Mesenteric fat pad (tissue), 1 donor: ENCODE measurements at places on chromosomes 3 and 15.

- DNase-seq, result no peak
Measured at GRCh38 chr3:115800489-115801075, 177.3 kb downstream of the GAP43 start.

- no peak for DNase-seq
Measured at GRCh38 chr3:129855832-129856419, 37.6 kb downstream of the TMCC1 start.

DNA sequence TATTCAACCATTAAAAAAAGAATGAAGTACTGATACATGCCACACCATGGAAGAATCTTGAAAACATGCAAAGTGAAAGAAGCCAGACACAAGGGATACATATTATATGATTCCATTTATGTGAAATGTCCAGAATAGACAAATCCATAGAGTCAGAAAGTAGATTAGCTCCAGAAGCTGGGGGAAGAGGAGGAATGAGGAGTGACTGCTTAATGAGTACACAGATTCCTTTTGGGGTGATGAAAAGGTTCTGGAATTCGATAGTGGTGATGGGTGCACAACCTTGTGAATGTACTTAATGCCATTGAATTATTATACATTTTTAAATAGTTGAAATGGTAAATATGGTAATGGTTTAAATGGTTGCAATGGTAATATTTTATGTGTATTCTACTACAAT lies 90.6 kb upstream of the SPATA12 start:
- DNase-seq, result no peak

- DNase-seq, result no peak
Measured at GRCh38 chr15:66292571-66293418, 573 bp upstream of the DIS3L start.

DNA sequence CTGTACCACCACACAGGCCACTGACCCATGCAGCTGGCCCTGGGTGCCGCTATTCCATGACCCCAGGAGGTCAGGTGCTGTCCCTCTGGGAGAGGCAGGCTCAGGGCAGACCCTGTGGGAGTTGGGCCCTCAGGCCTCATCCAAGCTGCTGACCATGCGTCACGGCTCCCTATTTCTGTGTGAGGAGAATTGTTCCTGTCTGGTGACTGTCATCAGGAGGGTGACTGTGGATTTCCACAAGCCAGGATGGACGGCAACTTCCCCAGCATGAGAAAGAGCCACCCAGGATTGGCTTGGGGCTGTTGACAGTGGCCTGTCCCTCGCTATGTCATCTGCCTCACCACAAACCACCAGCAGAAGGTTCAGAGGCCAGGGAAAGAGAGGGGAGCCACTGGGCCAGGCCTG lies 41.4 kb downstream of the ZDHHC19 start:
- DNase-seq, result no peak

GRCh38 chr3:160747422-160747821 lies 8.6 kb upstream of the PPM1L start:
- DNase-seq, result no peak

- DNase-seq, result no peak
Measured at GRCh38 chr15:42984493-42985034, 64.0 kb upstream of the TTBK2 start.

GRCh38 chr3:138197058-138197457 lies 10.0 kb downstream of the ARMC8 start:
- DNase-seq, result no peak

DNA sequence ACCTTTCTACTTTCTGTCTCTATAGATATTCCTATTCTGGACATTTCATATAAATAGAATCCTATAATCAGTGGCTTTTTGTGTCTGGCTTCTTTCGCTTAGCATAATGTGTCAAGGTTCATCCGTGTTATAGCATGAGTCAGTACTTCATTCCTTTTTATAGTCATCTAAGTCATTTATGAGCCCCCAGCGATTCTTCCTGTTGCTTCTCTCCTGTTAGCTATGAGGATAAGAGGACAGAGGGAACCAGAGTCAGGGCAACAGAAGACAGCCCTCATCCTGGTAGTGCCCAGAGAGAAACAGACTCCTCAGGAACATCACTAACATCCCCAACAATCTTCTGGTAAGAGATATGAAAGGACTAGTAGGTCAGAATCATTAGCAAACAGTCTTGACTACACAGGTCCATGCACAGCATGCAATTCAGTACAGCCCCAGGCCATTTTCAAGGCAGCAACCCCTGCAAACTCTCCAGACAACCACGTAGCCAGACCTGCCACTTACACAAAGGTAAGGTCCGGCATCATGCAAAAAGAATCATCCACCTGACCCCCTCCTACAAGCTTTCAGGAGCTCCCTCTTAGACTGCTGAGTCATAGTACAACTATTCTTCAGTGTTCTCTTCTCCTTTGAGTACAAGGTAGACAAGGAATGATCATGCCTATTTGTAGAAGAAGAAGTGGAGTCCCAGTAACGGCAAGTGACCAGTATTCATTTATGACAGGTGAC lies 91.5 kb downstream of the MYLK start:
- DNase-seq, result no peak

GRCh38 chr15:73620078-73620477 lies 13.1 kb downstream of the NPTN start:
- no peak for DNase-seq

GRCh38 chr3:171181907-171182690 lies 155.6 kb upstream of the SLC2A2 start:
- DNase-seq, result no peak

DNA sequence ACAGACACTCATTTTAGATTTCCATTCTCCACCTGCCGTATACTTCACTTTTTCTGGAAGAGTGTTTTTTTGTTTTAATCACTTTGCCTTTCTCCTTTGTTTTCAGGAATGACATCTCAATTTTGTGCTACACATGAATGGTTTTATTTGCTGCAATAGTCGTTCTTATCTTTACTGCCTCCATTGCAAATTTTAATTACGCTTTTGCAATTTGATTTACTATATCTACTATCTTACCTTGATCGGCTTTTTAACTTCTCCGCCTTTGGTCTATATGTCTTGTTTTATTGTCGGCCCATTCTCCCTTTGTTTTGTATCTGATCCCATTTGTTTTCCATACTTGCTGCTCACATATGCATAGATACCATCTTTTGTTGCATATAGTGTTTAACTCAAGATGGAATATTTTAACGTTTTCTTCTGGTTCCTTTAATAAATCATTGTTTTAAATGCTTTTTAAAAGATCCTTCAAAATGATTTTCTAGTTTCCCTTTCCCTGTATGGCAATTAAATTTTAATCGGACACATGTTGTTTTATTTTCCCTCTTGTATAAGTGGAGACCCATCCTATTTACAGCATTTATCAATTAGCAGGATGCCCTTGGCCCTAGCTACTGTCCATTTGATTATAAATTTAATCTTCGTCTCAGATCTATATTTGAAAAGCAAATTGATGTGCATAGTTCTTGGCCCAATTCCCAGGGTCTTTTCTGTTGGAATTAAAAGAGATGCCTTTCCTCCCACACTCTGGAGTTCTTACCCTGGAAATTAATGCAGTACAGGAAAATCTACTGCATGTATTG lies 97.2 kb upstream of the CNTN4 start:
- DNase-seq, result no peak

DNA sequence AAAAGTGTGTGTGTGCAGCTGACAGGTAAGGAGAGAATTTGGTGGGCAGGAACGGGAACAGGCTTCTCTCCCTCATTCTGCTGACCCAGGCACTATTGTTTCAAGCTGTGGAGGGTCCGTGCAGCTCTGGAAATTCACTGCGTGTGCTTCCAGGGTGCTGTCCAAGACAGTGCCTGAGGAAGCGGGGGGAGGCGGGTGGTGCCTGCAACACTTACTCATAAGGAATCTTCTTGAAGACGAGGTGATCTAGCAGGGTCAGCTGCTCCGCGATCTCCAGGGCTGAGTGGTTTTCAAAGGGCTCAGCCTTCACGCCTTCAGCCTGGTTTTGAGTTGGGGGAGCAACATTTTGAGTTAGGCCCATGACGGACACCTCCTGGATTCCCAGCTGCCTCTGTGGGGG lies 46.6 kb upstream of the CTSH start:
- no peak for DNase-seq

GRCh38 chr15:77021803-77022381 lies 27.0 kb downstream of the PSTPIP1 start:
- no peak for DNase-seq

GRCh38 chr3:52891615-52892081 lies 5.7 kb downstream of the STIMATE start:
- DNase-seq, result no peak

DNA sequence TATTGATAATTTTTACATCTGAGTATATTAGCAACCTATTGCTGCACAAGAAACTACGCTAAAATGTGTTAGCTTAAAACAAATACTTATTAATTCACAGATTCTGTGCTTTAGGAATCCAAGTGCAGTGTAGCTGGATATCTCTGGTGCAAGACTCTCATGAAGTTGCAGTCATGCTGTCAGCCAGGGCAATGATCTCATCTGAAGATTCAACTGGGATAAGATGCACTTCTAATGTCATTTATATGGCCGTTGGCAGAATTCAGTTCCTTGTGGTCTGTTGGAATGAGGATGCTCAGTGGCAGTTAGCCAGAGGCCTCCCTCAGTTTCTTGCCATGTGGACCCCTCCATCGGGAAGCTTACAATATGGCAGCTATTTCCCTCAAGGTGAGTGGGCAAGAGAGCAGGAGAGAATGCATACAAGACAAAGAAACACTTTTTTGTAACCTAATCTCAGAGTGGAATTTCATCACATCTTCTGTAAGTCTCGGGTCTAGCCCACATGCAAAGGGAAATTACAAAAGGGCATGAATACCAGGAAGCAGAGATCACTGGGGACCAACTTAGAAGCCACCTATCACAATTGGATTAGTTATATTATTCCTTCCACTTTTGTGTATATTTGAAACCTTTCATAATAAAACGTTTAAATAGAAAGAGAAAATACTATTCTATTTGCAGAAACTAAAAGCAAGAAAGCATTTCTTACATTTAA lies 61.6 kb downstream of the DPH6 start:
- DNase-seq, result no peak

DNA sequence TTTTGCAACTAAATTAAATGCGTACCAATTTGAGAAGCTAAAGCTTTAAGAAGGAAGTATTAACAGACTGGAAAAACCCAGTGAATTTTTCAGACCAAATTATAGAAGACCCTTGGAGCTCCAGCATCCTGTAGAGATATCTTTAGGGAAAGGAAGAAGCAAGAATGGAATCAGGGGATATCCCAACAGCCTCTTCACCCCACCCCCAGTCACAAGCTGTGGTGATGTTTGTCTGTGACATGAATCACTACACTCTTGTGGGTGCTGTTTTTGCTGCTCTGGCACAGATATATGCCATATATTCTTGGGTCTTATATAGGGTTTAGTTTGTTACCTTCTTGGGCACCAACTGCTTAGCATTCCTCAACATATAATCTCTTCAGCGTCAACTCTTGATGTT lies 78.5 kb upstream of the BCL6 start:
- no peak for DNase-seq

GRCh38 chr15:88701561-88702095 lies 62.8 kb downstream of the ISG20 start:
- peak; percentile 43 for DNase-seq

- no peak for DNase-seq
Measured at GRCh38 chr3:159879146-159879545, 109.5 kb upstream of the IL12A start.

DNA sequence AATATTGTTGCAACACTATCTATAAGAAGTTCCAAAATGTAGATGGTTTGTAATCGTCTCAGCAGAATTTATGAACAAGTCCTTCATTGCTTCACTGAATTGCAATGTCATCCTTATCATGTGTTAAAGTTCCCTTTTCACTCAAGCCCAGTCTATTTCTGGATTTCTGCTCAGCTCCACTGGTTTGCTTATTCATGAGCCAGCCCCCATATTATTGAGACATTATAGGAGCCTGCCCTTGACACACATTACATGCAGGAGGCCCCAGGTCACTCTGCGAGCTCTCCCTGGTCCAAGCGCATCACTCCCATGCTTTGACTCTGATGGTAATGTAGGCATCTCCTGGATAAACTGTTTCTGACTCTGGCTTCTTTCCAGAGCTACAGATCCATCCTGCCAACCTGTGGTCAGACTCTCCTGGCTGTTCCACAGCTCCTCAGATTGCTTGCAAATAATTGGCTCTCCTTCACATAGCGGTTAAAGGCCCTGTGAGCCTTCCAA lies 56.9 kb downstream of the ABTB1 start:
- no peak for DNase-seq

DNA sequence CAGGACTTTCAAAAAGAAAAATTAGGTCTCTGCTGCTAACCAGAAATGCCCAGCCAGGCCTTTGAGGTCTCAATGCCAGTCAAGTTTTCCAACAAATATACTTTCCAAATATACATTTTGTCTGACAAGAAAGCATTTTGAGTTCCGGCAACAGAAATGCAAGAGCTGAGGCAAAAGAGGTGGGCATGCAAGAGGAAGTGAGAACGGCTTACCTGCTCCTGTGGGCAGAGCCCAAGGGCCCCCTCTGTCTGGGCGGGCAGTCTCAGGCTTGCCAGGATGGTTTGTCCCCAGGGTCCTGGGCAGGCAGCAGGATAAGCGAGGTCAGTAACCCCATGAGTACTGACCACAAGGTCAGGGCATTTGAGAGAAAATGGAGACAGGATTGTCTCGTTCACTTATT lies 136.1 kb upstream of the TOPAZ1 start:
- no peak for DNase-seq

DNA sequence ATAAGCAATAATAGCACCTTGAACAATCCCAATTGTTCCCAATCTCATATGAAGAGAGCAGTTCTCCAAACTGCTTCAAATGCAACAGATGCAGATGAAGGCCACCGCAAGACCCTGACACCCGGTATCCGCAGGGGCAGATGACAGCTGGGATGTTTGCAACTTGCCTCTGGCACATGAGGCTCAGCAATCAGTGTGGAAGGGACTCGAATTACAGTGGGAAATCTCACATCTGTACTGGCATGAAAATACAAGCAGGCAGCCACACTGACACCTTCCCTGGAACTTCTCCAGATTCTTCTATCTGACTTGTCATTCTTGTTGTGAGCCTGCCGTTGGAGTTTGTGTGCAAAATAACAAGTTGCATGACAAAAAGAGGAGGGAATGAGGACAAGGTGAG lies 68.8 kb downstream of the WDR76 start:
- DNase-seq, result no peak

DNA sequence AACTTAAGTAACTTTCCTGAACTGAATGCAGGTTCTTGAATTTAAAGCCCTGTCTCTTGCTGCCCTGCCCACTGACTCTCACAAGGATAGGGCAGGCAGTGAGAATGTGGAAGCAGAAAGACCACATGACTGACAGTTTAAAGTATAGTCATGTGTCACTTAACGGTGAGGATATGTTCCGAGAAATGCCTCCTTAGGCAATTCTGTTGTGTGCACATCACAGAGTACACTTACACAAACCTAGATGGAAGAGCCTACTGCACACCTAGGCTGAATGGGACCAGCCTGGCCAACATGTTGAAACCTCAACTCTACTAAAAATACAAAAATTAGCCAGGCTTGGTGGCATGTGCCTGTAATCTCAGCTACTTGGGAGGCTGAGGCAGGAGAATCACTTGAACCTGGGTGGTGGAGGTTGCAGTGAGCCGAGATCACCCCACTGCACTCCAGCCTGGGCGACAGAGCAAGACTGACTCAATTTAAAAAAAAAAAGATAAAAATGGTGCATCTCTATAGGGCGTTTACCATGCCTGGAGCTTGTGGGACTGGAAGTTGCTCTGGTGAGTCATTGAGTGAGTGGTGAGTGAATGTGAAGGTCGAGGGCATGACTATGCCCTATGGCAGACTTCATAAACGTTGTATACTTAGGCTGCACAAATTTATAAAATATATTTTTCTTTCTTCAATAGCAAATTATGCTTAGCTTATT lies 18.9 kb upstream of the COPG1 start:
- no peak for DNase-seq

- no peak for DNase-seq
Measured at GRCh38 chr3:150073513-150073912, 102.8 kb upstream of the PFN2 start.

GRCh38 chr15:62360332-62361097 lies 195.4 kb upstream of the C2CD4B start:
- DNase-seq, result no peak
